ENCODE measurements at places on chromosomes 4 and X. TPM values are rescaled to one million over a fixed set of nuclear protein-coding genes. Genes with fewer than 3 reads are reported as not detected.

- no peak for DNase-seq
Observed at GRCh38 chrX:41779030-41779564, 55.1 kb downstream of the GPR82 start.

GRCh38 chr4:57424232-57424897 is 314.2 kb upstream of the IGFBP7 start:
- DNase-seq = no peak

DNA sequence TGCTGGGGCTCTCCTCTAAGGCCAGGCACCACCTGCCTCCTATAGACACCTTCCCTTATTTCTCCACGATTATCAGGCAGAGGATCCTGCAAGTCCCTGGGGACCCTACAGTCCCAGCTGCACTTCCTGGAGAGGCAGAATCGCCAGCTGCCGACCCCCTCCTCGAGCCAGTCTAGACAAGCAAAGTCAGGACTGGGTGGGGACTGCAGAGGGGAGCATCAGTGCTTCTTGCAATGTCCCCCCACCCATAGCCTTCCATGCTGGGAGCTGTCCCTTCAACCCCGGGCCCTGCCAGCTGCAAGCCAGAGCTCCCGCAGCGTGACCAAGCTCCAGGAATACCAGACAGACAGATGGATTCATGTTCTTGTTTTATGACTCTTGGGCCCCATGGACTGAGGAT is 1.4 kb upstream of the CRMP1 start:
- DNase-seq = no peak

GRCh38 chr4:8838296-8838960 is 33.2 kb downstream of the HMX1 start:
- DNase-seq = no peak

DNA sequence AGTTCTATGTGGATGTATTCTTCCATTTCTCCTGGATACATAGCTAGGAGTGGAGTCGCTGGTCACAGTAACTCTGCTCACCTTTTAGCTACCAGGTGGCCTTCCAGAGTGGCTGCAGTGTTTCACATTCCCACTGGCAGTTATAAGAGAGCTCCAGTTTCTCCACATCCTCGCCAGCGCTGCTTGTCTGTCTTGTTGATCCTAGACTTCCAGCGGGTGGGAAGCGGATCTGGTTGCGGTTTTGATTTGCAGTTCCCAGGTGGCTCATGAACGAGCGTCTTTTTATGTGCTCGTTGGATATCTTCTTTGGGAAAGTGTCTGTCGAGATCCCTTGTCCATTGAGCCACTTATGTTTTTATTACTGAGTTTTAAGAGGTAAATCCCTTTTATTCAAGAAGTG is 11.6 kb downstream of the TACC3 start:
- no peak for DNase-seq

TMSB15C gene
- 43.2 TPM for total RNA-seq

GRCh38 chrX:66408507-66408906 is 230.4 kb downstream of the EDA2R start:
- no peak for DNase-seq

GRCh38 chrX:68827848-68828624 is 785 bp upstream of the EFNB1 start:
- no peak for DNase-seq

RHOXF2B gene
- total RNA-seq = not detected

XK gene
- 3.7 TPM for total RNA-seq

CHRDL1 gene
- 23.2 TPM for total RNA-seq

- DNase-seq = no peak
Observed at GRCh38 chr4:85744950-85745349, 270.0 kb downstream of the ARHGAP24 start.

RENBP gene
- 2.4 TPM for total RNA-seq

- DNase-seq = no peak
Observed at GRCh38 chr4:42501624-42502401, 104.5 kb downstream of the SHISA3 start.

DHRSX gene
- total RNA-seq = 23.2 TPM

DNA sequence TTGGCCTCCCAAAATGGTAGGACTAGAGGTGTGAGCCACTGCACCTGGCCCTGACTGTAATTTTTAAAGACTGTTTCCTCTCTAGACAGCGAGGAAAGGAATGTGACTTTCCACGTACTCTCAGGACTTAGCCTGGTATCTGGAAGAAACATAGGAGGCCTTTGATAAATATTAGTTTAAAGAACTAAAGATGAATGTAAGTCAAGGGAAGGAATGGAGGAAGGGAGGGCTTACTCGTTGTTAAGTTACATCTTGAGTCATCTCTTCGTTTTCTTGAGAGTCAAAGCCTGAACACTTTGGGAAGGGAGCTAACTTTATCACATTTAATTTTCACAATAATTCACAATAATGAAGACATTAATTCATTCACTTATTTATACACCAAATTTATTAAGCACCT is 7.2 kb upstream of the LNX1 start:
- DNase-seq = no peak

GRCh38 chr4:110704748-110705439 is 82.0 kb upstream of the PITX2 start:
- no peak for DNase-seq

- DNase-seq = no peak
Observed at GRCh38 chr4:24210332-24210902, 320.6 kb upstream of the PPARGC1A start.

DNA sequence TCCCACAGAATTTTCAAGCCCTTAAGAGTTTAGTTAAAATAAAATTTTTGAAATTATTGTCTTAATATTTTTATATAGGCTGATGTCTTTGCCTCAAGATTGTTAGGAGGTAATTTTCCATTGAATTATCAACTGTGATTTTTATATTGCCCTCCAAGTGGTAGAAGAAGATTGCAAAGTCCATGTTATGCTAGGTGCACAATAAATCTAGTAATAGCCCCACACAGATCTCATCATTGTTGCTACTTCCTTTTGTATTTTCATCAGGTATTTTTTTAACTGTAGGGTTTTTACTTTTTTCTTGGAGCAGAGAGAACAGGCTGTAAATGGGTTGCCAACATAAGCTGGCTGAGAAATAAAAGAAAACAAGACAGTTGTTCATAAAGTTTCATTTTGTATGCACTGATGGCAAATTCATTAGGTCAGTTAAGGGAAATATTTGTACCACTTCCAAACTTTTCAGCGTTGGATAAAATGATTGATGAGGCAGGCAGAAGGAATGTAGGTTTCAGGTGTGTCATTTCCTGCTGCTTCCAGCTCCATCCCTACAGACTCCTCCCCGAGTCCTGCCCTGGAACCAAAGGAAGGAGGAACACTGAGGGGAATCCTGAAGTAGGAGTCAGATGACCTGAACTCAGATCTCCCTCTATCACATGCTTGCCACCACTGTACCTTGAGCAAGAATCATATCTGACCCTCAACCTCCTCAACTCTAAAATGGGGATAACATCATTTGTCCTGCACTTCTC is 105.5 kb downstream of the PRRG1 start:
- DNase-seq = no peak

- no peak for DNase-seq
Observed at GRCh38 chrX:33082371-33082770, 129.0 kb downstream of the DMD start.

AR gene
- total RNA-seq = 0.41 TPM

HPGD gene
- total RNA-seq = 5.7 TPM

DNA sequence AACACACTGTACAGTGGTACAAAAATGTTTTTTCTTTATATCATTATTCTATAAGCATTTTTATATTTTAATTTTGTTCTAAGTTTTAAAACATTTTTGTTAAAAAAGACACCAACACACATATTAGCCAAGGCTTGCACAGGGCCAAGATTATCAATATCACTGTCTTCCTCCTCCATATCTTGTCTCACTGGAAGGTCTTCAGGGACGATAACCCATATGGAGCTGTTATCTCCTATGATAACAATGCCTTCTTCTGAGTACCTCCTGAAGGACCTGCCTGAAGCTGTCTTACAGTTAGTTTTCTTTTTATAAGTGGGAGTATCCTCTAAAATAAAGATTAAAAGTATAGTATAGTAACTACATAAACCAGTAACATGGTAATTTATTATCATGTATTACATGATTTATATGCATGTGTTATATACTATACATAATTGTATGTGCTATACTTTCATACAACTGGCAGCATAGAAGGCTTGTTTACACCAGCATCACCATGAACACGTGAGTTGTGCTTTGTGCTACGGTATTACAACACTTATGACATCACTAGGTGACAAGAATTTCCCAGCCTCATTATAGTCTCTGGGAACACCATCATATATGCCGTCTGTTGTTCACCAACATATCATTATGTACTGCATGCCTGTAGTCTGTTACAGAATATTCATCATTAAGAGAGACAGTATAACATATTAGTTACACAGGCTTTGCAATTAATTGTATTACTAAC is 90.7 kb downstream of the WDFY3 start:
- no peak for DNase-seq

DNA sequence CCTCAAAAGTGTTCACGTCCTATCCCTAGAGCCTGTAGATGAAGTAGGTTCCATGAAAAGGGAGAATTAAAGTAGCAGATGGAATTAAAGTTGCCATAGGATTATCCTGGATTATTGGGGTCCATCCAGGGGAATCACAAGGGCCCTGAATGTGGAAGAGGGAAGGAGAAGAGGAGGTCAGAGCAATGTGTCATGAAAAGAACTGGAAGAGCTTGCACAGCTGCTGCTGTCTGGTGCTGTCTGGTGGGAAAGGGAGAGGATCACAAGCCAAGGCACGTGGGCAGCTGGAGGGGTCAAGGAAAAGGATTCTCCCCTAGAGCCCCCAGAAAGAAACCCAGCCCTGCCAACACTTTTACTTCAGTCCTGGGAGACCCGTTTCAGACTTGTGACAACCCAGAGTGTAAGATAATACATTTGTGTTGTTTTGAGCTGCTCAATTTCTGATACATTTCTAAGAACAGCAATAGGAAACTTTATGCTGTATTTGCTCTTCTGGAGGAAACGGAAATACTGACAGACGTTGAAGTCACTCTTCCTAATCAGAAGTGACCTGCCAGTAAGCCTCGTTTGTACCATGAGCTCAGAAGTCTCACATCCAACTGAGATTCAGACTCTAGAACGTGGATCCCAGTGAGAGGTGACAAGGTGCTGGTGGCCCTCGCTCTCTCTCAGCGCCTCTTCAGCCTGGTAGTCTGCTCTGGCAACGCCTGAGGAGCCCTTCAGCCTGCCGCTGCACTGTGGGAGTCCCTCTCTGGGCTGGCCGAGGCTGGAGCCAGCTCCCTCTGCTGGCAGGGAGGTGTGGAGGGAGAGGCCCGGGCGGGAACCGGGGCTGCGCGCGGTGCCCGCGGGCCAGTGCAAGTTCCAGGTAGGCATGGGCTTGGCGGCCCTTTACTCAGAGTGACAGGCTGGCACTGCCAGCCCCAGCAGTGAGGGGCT is 34.7 kb upstream of the ENPP6 start:
- no peak for DNase-seq

MEPE gene
- total RNA-seq = 1.2 TPM

DNA sequence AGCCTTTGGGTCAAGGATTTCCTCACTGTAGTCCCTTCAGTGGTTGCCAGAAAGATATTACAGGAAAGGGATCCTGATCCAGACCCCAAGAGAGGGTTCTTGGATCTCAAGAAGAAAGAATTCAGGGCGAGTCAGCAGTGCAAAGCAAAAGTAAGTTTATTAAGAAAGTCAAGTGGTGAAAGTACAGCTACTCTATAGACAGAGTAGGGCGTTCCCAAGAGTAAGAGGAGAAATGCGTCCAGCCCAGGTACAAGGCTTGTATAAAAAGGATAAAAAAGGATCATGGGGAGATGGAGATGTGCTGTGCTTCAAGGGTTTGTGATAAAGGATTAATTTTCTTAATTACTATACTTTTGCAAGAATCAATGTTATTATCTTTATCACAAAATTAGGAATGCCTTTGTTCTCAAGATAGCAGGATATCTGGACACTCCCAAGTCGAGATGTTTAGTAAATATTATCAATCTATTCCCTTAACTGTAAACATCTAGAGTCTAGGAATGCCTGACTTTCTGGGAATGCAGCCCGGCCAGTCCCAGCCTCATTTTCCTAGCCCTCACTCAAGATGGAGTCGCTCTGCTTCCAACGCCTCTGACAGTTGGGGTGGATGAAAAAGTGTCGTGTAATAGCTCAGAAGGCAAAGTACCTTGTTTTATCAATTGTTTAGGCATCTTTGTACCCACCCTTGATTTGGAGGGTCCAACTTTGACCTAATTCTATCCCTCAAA is 360.7 kb downstream of the GPM6A start:
- no peak for DNase-seq

Data from frontal cortex (tissue), 4 donors.